ENCODE measurements at places on chromosomes 7 and 10.

GRCh38 chr10:10120671-10121070, 897.0 kb upstream of the CELF2 start:
- no peak for DNase-seq

DNA sequence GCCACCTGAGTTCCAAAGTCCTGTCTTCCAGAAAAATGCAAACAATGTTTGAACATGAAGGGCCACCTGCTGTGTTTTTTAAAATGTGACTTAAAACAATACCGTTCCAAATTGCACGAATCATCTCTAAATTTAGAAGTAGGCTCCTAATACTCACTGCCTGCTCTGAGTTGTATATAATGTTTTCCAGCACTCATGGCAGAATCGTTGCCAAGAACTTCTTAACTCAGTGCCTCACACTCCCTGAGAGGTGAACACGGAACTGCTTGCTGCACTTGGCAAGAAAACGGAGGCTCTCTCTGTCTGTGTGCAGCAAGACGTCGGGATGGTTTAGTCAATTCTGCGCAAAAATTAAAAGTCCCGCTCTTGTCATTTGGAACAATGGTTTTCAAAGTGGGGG, 757.3 kb upstream of the AUTS2 start:
- no peak for DNase-seq

DNA sequence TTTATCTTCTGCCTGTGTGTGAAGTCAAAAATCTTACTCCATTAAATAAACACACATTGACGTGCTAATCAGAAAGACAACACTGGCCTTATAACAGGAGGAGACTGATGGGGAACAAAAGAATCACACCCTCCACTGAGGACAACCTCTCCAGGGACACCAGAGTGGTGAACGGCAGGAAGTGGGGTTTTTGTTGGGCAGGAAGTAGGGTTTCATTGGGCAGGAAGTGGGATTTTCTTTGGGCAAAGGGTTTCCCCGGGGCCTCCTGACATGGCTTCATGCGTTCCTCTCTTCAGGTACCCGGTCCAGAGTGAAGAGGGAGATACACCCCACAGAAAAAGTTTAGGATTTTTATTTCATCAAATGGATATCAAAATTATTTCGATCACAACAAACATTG, 30.6 kb downstream of the ADARB2 start:
- no peak for DNase-seq

GRCh38 chr10:79241990-79242619, 105.2 kb upstream of the PPIF start:
- DNase-seq, result no peak

- no peak for DNase-seq
Observed at GRCh38 chr7:116153050-116153449, 57.3 kb upstream of the TES start.

- no peak for DNase-seq
Observed at GRCh38 chr7:87648316-87648715, 20.1 kb downstream of the RUNDC3B start.

DNA sequence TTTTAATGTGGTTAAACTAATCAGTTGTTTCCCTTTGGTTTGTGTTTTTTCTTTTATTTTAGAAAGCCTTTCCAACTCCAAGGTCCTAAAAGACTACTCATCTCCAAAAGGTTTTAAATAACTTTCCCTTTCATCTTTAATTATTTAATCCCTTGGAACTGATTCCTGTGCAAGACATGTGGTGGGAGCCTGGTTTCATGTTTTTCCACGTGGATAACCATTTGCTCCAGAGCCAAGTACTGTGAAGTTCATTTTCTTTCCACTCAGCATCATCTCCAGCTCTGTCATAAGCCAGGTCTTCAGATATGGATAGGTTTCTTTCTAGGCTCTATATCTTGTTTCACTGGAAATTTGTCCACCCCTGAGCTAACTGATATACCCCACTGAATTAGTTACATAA, 16.7 kb downstream of the PPP1R3C start:
- no peak for DNase-seq

GRCh38 chr10:32932225-32932729, 25.8 kb downstream of the ITGB1 start:
- no peak for DNase-seq

DNA sequence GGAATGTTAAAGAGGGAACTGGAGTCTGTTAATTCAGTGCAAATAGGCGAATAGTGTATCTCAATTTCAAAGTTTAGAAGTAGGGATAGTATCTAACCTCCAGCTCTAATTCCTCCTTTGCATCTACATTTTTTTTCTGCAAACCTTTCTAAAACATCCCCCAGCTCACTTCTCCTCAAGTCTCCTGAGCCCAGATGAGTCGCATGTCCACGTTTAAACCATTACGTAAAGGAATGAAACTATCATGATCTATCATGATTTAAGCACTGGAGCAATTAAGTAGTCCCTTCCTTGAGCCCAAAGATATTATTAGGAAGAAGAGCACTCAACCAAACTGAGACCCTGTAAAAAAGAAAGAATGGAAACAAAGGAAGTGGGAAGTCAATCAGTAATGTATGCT, 29.9 kb downstream of the GPR22 start:
- DNase-seq, result no peak

DNA sequence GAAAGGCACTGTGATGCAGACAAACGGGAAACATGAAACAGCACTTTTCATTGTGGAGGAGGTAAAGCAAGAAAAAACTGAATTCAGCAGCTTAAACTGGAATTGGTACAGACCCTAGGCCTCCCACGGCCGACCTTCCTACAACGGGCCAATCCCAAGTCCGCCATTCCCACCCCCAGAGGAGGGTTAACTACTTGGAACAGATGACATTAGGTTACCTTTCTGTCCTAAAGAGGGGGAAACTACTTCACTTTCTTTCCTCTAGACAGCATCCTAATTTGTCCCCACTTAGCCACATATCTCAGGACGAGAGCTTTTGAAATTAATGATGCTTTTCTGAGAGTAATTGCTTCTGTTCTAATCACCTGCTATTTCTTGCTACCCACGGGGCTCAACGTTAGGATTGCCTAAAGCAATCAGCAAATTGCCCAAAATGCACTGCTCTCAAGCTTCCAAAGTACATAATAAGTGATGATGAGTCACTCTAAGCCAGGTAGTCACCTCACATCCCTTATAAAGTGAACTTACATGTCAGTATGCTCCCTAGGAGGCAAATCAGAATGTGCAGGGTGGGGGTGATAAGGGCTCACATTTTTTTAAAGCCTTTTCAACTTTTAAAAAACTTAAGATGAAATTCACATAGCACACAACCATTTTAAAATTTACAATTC, 36.7 kb downstream of the LSM5 start:
- DNase-seq, result no peak

- no peak for DNase-seq
Observed at GRCh38 chr7:44881610-44882009, 3.7 kb downstream of the PURB start.

GRCh38 chr7:36283181-36283580, 106.5 kb upstream of the ANLN start:
- DNase-seq, result no peak

- DNase-seq, result no peak
Observed at GRCh38 chr7:112492186-112492585, 11.4 kb downstream of the LSMEM1 start.

- no peak for DNase-seq
Observed at GRCh38 chr10:28774051-28774995, 97.0 kb downstream of the BAMBI start.

GRCh38 chr7:100890653-100891567, 1.4 kb upstream of the UFSP1 start:
- no peak for DNase-seq

- DNase-seq, result no peak
Observed at GRCh38 chr10:14930610-14931009, 23.3 kb downstream of the DCLRE1C start.

DNA sequence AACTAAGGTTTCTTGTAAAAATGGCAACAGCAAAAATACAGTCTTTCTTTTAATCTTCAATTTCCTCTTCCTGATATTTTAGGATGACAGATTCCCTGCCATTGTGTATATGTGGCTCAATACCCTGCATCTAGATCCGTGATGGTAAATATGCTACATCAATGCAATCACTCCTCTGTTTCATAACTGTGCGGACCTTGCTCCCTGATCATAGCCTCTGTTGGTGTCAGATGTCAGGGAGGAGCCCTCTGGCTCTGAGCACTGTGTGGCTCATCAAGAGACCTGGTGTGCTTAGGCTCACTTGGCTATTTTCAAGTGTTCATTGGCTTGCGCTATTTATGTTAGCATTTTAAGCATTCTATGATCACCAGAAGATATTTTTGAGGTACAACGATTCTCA, 33.0 kb upstream of the AGR3 start:
- no peak for DNase-seq

DNA sequence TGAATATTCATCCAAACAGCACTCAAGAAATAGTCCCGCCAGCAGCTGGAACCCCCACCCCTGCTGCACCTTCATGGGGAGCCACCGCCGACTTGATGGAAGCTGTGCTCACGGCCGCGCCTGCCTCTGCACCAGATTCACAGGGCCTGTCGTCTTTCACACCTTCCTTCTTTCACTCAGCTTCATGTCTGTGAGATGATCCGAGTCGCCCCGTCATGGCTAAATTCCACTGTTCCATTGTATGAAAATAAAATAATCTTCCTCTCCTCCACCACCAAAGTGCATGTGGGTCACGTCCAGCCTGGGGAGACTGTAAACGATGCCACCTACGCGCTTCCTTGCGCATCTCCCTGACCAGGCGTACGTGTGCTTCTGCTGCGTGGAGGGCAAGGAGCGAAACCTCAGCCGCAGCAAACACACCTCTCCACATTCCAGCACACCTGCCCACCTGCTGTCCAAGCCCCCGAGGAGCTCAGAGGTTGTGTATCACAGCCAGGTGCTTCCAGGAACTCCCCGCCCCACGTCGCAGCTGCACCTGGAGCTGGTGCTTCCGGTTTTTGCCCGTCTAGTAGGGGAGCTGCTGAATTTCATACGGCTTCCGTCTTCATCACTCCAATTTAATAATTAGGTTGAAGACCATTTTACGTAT, 137.0 kb downstream of the PTPRN2 start:
- DNase-seq, result no peak

GRCh38 chr10:77325233-77325537, 312.4 kb downstream of the KCNMA1 start:
- no peak for DNase-seq

DNA sequence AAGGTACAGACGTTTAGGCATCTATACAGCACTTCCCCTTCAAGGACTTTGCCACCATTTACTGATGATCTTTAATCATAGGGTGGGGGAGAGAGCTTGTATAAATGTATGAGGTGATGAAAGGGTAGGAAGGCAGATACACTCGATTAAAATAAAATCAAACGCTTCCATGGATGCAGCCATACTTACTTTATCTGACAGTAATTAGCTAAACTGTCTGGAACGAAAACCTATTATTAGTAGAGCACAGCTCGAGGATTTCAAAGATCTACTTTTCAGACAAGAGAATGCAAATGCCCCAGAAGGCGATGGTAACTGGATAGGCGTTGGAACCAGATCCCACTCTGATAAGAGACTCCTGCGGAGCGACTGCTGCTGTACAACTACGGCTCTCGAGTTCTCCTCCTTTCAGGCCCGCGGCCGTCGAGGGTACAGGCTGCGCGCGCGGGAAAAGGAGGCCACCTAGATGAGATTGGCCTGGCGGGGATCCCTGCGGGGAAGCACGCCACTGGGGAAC, 3.1 kb upstream of the NKX2-3 start:
- DNase-seq, result no peak

Data from stimulated activated CD4-positive, alpha-beta T cell treated with anti-CD3 and anti-CD28 coated beads, Interleukin-15, amount 100 ng/mL, for 1 hour (primary cell).